ENCODE measurements at places on chromosomes 5 and 9.

- DNase-seq, result no peak
These were observed 30.1 kb downstream of the PPARGC1B start for GRCh38 chr5:149759986-149760853.

DNA sequence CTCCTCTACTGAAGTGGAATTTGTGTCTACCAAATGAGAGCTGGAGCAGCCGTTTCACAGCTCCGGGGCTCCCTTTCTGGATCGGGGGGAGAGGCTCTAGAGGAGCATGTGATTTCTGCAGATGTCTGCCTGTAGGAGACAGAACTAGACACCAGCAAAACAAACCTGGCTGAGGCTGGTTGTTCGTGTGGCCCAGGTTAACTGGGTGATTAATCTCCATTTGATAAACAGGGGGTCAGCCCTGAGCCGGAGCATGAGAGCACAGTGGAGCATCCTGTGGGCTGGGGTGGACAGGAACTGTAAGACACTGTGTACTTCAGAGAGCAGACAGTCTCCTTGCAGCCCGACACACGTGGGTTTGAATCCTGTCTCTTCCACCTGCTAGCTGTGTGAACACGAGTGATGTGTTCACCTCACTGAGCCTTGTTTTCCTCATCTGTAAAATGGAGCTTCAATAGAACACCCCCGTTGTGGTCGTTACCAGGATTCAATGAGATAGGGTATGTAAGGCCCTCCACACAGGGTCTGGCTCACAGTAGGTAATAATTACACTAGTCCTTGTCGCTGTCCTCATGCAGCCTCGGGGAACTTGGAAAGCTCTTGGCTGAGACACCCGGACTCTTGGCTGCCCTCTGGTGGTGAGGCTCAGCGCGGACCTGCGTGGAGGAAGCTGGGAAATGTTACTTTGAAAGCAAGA lies 12.9 kb downstream of the CXCL14 start:
- peak; percentile 70 for DNase-seq

DNA sequence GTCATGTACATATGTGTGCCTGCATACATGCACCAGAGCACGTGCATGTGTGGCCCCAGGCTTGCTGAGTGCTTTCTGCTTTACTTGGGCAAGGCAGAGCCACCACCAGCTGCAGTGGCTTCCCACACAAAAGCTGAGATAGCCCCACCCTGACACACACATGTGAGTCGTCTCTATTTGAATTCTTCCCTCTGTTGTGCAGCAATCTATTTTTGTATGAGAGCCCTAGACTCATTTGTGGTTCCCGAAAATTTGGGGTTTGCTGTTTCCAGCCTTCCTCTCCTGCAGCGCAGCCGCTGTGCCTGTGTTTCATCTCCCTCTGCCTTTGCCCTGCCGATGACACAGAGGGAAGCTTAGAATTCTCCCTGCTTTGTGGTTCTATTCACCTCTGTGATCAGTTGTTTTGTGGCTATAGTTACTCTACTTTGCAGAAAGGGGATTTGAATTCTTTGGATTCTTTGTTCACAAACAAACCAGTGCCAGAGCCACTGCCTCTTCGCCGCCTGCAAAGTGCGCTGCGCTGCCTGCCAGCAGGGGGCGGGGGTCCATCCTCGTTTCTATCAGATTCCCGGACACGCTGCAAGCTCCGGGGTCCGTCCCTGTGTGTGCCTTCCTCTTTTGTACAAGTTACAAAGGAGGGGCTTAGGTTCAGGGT lies 95.8 kb upstream of the DAP start:
- peak; percentile 37 for DNase-seq

- no peak for DNase-seq
These were observed 478.5 kb upstream of the KIF2A start for GRCh38 chr5:61827445-61827975.

- DNase-seq, result peak; percentile 55
These were observed 30.2 kb upstream of the HSPA9 start for GRCh38 chr5:138605254-138605972.

DNA sequence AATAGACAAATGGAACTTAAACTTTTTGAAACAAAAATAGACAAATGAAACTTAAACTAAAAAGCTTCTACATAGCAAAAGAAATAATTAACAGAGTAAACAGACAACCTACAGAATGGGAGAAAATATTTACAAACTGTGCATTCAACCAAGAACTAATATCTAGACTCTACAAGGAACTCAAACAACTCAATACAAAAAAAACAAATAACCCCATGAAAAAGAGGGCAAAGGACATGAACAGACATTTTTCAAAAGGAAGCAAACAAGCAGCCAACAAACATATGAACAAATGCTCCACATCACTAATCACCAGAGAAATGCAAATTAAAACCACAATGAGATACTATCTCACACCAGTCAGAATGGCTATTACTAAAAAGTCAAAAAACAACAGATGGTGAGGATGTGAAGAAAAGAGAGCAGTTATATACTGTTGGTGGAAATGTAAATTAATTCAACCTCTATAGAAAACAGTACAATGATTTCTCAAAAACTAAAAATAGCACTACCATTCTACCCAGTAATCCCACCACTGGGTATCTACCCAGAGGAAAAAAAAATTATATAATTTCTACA lies 170.8 kb upstream of the RGMB start:
- no peak for DNase-seq

- no peak for DNase-seq
These were observed 54.7 kb upstream of the ADAMTS16 start for GRCh38 chr5:5085381-5085780.

- DNase-seq, result no peak
These were observed 164.6 kb downstream of the MAT2B start for GRCh38 chr5:163670036-163670435.

Measured in fibroblast of pulmonary artery (primary cell).